ENCODE measurements at places on chromosomes 6 and 20.

DNA sequence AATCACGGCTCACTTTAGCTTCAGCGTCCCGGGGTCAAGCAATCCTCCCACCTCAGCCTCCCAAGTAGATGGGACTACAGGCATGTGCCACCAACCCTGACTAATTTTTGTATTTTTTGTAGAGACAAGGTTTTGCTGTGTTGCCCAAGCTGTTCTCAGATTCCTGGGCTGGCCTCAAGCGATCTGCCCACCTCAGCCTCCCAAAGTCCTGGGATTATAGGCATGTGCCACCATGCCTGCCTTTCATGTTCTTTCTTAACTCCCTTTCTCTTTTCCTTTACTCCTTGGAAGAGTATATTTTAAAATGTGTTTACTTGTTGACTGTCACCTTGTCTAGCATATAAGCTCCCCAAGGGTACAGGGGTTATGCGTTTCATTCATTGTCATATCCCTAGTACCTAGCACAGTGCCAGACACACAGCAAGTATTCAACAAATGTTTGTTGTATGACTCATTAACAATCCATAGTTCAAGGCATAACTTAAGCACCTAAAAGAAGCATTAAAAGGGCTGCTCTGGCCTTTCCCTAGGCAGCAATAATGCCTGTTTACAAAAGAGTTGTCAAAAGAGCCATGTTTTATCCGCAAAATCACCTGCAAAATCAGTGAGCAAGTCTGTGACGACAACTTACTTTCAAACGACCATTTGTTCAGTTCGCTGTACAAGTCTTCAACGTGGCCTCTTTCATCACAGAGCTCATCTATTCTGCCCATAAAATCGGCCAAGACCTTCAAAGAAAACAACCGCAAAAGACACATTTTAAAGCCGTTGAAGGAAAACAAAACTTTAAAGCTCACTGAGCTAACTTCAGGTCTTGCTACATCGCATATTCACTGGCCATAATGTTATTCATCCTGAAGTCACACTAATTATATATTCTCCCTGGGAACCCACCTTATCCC, 4.6 kb downstream of the CYP24A1 start:
- no peak for DNase-seq

DNA sequence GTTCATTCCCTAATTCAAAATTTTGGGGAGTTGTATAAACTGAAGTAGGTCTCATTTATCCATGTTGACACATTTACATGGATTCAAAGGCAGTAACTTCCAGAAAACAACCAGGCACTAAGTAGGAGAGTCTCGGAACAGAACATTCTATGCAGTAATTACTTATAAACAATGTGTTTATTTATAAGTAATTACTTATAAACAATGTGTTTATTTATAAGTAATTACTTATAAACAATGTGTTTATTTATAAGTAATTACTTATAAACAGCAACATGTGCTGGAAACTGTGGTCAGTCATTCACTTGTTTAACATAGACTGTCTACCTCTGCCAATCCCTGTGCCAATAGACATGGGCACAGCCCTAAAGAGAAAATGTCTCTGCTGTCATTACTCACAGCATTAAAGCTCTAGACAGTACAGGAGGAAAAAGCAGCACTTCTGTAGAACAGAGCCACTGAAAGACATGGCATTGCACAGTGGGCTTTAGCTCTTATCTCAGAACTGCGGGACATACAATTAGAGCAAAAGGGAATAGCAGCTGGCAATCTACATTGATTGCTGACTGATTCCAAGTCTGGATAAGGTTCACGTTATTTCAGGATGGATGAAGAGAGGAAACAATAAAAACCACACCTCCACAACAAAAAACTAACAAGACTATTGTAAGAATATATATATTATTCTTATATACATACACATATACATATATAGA, 188.2 kb downstream of the WDR27 start:
- DNase-seq, result no peak

GRCh38 chr6:119612911-119613381, 263.4 kb upstream of the MAN1A1 start:
- no peak for DNase-seq

DNA sequence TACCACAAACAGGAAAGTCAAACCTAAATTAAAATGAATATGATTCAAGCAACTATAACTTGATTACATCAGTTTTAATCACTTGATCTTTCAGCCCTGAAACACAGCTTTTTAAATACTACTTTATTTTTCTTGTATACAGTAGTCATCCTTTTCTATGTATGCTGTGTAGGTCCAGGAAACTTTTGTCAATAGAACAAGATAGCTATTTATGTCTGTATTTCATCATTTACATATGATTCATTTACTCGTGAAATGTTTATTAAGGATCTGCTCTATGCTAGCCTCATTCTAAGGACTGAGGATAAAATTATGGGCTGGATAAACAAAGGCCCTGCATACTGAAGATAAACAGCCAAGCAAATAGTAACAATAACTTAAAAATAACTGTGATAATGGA, 930.2 kb downstream of the TFAP2A start:
- no peak for DNase-seq

DNA sequence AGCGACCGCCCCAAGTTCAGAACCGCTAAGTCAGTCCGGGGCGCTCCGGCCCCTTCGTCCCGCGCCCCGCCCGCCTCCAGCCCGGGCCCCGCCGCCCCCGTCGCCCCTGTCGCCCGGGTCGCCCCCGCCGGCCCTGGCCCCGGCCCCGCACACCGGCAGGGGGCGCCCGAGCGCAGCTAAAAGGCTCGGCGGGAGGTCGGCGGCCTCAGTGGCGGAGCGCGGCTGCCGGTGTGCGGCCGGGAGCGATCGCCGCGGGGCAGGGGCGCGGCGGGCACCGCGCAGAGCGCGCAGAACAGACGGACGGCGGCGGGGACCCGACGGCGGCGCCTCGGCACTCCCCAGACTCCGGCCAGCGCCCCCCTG, at the start of gene FNDC1:
Gene FNDC1 (plus strand): TSS at position 208 of the 363 bp plus-strand sequence. CDS start 197 bp downstream, outside the sequence.
- peak; percentile 19 for DNase-seq

GRCh38 chr6:31871046-31871659, 7.6 kb downstream of the SLC44A4 start:
- DNase-seq, result no peak

DNA sequence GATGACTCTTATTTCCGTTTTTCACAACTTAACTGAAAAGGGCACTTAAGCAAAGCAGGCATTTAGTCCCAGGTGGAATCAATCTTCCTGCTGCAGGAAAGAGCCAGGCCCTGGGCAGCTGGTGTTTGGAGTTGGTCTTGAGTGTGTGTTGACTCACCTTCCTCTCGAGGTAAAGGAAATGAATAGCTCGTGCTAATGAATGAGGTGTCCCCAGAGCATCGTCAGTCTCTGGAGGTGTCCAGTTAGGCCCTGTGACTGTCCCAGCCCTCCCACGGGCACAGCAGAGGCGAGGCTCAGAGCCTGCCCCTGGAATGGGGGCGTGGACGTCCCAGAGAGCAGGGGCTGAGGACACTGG, 277.7 kb downstream of the NRN1 start:
- DNase-seq, result no peak

DNA sequence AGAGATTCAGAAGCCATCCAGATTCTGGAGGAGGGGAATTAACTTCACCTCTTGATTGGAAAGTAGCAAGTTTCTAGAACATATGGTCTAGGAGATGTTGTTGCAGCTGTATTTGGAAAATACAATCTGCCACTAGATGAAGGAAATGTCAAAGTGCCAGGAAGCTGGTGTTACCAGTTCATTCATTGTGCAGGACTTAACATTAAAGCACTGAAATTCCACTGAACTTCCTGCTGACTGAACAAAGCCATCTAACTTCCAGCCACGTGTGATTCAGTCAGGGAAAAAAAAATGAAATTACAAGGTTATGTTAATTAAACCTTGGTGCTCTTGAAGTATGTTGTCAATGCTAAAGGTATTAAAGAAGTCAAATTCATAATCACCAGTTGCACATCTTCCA, 321.5 kb upstream of the SASH1 start:
- DNase-seq, result no peak

GRCh38 chr6:99341862-99342455, 7.5 kb downstream of the FAXC start:
- DNase-seq, result no peak

DNA sequence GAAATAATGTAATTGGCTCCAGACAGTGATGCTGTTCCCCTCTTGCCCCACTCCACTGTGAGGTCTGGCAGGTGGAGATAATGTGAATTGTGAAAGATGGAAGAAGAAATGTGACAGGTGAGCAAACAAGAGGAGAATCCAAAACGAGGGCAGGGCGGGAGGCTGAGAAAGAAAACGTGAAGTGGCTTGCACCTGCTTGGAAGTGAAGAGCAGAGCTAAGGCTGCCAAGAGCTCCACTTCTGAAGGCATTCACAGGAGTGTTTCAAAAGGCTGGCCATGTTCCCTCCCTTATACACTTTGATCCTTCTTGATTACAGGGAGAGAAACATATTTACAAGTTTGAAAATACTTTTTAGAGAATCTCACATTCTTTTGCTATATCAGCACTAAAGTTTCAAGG, 359.4 kb downstream of the EPHA7 start:
- no peak for DNase-seq

GRCh38 chr20:38534756-38535155, 46.2 kb upstream of the ADIG start:
- DNase-seq, result no peak

DNA sequence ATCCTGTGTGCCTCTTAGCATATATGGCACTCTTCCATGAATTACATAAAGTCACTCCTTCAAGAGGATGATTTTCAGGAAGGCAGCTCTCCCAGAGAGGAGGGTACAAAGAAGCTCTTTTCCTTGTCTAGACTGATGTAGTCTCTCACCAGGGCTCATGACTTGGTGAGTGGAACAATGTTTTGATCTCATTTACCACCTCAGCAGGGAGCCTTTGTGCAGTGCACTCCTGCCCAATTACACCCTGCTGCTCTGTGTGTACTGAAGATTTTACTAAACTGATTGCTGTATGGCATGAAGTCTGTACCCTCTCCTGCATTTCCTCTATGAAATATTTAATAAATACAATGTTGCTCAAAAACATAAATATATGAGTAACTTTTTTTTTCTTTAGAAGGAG, 598.3 kb upstream of the HS3ST5 start:
- no peak for DNase-seq

DNA sequence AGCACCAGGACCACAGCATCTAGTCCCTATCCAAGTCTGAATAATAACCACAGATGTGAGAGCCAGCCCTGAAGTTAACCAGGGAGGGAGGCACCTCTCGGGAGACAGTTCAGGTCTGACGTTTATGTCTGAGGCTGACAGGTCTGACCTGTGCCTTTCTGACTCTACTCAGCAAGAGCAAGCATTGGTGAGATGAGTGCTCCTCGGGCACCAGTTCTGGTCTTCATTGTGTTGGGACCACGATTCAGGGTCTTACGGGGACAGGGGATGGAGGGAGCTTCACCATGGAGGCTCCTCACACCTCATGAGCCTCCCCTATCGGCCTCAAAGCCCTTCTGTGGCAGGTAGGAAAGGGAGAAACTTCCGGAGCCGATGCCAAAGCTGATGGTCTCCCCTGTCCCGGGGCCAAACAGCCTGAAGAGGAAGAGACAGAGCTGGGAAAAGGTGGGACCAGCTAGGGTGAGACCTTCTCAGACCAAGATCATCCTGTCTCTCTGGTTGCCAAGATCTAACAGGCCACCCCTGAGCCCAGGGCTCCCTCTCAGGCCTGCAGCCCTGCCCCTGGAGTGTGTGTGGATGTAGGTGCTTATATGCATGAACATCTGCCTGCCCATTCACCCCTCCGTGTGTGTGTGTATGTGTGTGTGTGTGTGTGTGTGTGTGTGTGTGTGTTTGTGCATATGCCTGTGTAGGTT, 170.5 kb downstream of the VEGFA start:
- DNase-seq, result no peak

DNA sequence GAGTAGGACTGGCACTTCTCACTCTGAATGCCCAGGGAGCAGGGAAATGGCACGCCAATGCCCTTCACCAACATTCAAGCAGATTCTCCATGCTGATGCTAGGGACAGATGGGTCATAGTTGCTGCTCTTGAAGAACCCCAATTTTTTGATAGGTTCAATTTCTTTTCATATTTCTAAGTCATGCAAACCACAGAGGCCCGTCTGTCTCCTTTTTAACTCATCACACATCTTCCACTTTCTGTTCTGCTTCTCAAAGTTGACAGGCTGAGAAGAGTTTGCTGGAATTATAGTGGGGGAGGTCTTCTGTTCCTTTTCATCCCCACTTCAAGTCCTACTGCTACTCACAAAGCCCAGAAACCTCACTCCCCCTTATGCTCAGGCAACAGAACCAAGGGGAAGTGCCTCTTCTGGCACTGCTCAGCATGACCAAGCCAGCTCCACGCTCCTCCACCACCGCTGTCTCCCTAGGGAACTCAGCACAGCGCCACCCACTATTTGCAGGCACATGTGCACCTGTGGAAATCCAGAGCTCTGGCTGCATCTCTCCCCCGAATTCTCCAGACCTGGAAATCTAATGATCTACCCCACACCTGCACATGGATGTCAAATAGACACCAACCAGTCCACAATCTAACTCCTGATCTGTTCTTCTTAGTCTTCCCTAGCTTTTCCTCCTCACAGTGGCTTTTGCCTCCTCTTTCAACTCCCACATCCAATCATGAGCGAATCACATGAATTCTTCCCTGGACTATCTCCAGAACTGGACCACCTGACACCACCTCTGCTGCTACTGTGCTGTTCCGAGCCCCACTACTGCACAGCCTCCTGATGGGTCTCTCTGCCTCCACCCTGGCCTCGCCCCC, 10.7 kb downstream of the ZBTB24 start:
- DNase-seq, result no peak

DNA sequence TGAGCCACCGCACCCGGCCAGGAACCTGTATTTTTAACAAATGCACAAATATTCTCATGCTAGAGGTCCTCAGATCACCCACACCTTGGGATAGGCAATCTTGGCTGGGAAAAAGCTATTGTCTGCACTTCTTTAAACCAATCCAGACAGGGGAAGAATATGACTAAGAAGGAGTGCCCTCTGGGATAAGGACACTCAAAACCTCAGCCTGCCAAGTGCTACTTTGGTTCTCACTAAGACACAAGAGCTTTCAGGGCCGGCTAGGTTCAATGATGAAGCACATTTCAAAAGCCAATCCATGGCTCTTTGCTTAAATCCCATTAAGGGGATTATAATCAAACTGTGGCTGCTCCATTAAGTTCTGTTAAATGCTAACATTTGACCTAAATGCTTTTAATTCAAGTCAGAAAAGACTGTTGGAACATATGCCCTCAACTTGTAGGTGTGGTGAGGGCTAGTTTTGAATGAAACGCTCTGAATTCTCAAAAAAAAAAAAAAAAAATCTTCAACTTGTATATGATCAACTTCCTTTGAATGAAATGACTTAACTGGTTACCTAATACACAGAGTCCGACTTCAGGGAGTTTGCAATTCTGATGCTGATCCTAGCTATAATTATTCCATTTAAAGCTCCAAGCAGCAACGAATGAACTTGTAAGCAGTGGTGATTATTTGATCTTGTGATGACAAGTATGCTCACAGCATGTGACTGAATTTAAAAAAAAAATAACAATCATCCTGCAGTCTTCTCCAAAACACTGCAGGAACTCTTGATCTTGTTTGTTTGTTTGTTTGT, 56.6 kb downstream of the SLC23A2 start:
- DNase-seq, result no peak

GRCh38 chr6:100881707-100882040, 545 bp upstream of the ASCC3 start:
- DNase-seq, result no peak

- no peak for DNase-seq
Measured at GRCh38 chr6:160127270-160128124, 5.9 kb downstream of the SLC22A1 start.
